ENCODE measurements at places on chromosomes 3 and 15. TPM values are rescaled to one million over a fixed set of nuclear protein-coding genes. Genes with fewer than 3 reads are reported as not detected.

DNA sequence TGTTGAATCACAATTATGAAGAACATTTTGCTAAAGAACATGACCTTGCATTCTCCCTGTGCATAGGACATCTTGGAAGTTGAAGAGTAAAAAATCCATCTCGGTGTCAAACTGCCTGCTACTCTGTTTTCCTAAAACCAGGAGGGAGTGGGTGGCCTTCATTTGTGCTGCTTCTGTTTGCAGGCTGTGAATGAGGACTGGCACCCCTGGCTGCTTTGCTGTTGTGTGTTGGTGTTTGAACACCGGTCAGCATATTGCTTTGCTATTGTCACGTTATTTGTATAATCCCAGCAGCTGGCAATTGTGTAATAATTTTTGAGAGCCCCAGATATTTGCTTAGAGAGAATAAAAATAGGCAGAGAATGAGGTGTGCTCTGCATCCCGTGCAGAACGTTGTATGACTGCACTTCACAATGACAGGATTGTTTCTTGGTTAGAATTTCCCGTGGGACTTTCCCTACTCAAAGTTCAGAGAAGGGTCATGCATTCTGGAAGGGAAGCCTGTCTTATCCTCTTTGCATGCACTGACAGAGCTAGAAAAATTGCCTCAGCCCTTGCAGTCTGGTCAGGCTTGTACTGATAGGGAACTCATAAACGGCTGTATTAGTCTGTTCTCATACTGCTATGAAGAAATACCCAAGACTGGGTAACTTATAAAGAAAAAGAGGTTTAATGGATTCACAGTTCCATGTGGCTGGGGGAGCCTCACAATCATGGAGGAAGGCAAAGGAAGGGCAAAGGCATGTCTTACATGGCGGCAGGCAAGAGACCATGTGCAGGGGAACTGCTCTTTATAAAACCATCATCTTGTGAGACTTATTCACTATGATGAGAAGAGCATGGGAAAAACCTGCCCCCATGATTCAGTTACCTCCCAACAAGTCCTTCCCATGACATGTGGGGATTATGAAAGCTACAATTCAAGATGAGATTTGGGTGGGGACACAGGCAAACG, 16.3 kb downstream of the SV2B start:
- DNase-seq: no peak

DNA sequence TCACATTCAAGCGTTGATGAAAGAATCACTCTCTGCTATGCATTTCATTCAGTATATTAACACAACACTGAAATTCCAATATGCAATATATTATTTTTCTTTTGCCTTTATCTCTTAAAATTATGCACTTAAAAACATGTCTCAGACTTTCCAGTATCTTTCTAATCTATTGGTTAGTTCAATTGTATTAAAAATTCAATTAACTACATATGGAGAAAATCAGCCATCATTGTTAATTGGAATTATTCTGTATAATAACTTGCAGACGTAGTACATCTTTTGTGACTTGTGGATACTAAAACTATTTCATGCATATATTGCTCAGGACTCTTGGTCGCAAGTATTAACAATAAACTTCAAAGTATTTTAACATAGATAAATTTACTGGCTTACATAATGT, 715.6 kb downstream of the GRM7 start:
- no peak for DNase-seq

DNA sequence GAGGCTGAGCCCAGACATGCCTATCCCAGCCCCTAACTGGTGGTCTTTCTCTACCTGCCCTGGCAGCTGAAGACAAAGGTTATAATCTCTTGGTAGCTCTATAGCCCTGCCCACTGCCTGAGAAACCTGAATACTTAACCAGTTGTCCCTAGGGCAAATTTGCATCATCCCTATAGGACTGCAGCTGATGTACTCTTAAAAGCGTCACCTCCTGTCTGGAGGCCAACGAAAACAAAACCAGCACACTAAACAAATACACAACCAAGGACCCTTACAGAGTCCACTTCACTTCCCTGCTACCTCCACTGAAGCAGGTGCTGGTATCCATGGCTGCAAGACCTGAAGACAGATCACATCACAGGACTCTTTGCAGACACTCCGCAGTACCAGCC, 98.0 kb downstream of the KCNAB1 start:
- DNase-seq: peak; percentile 88

DNA sequence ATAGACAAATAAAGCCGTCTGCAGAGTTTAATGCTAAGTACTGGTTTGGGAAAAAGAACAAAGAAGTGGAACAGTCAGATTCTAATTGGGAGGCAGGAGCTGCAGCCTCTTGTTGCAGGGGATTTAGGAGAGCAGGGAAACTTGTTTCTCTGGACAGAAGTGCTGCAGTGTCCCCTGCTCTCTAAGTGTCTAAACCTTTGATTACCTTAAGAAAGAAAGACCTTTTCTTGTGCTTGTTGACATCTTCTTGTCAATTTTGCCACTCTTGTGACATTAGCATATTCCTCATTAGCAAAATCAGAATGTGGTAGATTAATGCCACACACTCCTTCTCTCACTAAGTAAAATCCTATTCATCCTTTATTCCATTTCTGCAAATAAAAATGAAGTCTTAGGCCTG, 38.8 kb downstream of the TRAT1 start:
- DNase-seq: no peak

GRCh38 chr3:71401695-71402231, 181.8 kb downstream of the FOXP1 start:
- no peak for DNase-seq

- no peak for DNase-seq
Observed at GRCh38 chr3:20047341-20047779, 7.1 kb downstream of the KAT2B start.

CD96 gene
- total RNA-seq: not detected

Data from MCF 10A (cell line).